Natural killer cell (primary cell): ENCODE measurements at places on chromosomes 5 and 9. TPM values are rescaled to one million over a fixed set of nuclear protein-coding genes. Genes with fewer than 3 reads are reported as not detected.

GRCh38 chr9:32606811-32607210 is 28.7 kb downstream of the TAF1L start:
- H3K4me1 ChIP-seq = no peaks in the 10 kb centered on the region
- no peak for DNase-seq
- H3K36me3 ChIP-seq = no peaks in the 10 kb centered on the region
- no peak overlapping the region for H3K4me3 ChIP-seq
- peaks cover 4% of the 10 kb centered on the region for H3K27me3 ChIP-seq

DNA sequence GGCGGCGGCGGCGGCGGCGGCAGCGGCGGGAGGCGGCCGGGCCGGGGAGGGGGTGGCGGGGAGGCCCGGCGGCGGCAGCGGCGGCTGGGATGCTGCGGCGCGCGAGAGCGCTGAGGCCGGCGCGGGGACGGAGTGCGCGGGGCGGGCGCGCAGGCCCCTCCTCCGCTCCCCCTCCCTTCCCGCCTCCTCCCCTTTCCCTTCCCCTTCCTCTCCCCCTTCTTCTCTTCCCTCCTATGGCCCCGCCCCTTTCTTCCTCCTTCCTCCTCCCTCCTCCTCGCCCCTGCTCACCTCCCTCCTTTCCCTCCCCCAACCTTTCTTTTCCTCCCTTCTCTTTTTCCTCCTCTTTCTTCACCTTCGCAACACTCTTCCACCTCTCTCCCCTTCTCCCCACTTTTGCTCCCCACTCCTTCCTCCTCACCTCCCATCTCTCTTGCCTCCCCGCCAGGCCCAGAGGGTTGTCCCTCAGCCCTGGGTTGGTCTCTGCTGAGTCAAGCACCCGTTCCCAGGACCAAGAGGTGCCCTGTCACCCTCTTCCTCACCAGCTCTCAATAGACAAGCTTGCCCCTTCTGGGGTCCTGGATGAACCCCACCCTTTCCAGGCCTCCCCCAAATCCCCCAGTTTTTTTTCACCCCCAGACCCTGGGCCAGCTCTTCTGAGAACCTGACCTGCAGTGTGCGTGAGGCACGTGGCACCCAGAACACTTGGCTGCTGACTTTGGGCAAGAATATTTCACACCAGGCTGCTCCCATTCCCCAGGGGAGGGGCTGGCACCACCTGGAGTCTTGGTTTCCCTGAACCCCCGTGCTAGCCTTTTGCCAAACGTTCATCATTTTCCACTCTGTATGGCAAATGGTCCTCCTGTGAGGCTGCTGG is at the start of gene SEMA4D:
SEMA4D (minus strand) TSS at position 136 of the 874 bp plus-strand sequence. CDS start 92,657 bp downstream, outside the sequence.
- H3K36me3 ChIP-seq = peaks cover 5% of the 10 kb centered on the region
- H3K27ac ChIP-seq = peak within 1 kb of the TSS; percentile 85
- peak within 1 kb of the TSS; percentile 87 for H3K4me3 ChIP-seq
- H3K4me1 ChIP-seq = peaks cover 90% of the 10 kb centered on the region

- no peak overlapping the region for H3K27ac ChIP-seq
- DNase-seq = no peak
- H3K4me1 ChIP-seq = no peaks in the 10 kb centered on the region
- H3K27me3 ChIP-seq = no peaks in the 10 kb centered on the region
- H3K36me3 ChIP-seq = no peaks in the 10 kb centered on the region
- no peak overlapping the region for H3K4me3 ChIP-seq
Observed at GRCh38 chr9:27088981-27089380, 20.0 kb upstream of the TEK start.

SLC27A6 gene
- not detected for total RNA-seq

PCDHGA8 gene
- 0.28 TPM for total RNA-seq

GRCh38 chr5:91361790-91362189 is 21.3 kb downstream of the ARRDC3 start:
- H3K27ac ChIP-seq = peak overlapping the region; percentile 16
- no peaks in the 10 kb centered on the region for H3K4me1 ChIP-seq
- no peaks in the 10 kb centered on the region for H3K36me3 ChIP-seq
- no peak for DNase-seq

SLCO6A1 gene
- not detected for total RNA-seq

DNA sequence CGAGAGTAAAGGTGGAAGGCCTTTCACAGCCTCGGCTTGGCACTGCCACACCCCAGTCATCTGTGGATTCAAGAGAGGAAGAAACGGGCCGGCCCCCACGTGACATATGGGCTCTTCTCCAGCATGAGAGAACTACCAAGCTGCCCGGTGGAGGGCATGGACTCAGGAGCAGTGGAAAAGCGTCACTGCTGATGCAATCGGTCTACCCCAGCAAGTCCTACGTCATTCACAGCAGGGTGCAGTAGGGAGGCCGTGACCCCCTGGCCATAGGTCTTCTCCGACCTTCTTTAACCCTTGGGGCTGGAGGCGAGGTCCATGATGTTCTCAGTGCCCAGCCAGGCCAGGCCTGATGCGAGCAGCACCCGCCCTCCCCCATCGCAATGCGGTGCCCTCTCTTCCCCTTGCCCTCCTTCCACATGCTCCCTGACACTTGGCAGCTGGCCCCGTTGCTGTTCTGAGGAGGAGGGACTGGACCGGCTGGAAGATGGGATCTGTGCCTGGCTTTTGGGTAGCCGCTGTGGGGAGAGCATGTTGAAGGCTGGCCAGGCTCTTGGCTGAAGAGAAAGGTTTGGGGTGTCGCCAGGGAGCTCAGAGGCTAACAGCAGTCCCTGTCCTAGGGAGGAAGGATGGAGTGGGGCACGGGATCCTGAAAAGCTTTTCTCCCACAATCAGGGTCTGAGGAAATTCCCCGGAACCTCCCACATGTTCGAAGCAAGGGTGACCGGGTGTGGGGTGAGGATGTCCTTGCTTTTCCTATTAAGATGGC is 89.8 kb downstream of the LIFR start:
- H3K4me3 ChIP-seq = no peak overlapping the region
- no peaks in the 10 kb centered on the region for H3K36me3 ChIP-seq
- DNase-seq = no peak

DNA sequence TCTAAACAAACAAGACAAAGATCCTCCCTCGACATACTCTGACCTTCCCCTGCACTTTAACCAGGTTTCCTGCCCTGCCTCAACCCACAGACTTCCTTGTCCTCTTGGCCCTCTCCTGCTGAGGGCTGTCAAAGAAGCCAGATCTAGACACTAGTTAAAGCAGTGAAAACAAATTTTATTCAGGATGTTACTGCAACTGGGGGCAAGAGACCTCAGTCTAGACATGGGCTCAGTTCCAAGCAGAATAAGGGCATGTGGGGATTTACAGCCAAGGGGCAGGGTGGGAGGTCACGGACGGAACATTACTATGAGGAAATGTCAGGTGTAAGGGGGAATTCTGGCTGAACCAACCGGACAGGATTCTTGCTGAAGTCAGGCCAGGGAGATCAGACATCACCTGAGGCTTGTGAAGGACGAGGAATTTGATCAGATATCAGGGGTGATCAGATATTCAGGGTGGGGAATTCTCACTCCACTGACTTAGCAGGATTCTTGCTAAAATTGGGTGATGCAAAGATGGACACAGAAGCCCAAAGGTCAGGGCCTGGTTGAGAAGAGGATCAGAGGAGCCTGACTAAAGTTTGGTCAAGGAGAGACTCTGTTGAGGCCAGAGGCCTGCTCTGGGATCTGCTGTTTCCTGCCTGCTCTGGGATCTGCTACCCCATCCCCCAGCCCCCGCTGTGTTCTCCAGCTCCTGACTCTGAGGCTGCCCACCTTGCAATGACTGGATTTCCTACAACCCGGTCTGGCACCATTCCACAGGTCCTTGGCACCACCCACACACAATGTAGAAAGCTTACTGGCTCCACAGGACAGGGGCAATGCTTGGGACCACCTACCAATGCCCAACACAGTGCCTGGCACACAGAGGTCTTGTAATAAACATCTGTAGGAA is 21.5 kb downstream of the GABBR2 start:
- H3K27ac ChIP-seq = no peak overlapping the region
- DNase-seq = no peak
- no peaks in the 10 kb centered on the region for H3K36me3 ChIP-seq
- no peaks in the 10 kb centered on the region for H3K27me3 ChIP-seq
- no peaks in the 10 kb centered on the region for H3K4me1 ChIP-seq

GRCh38 chr5:131846536-131846935 is 49.7 kb upstream of the FNIP1 start:
- H3K4me3 ChIP-seq = no peak overlapping the region
- H3K27me3 ChIP-seq = peaks cover 3% of the 10 kb centered on the region
- no peak for DNase-seq
- no peaks in the 10 kb centered on the region for H3K36me3 ChIP-seq
- no peak overlapping the region for H3K27ac ChIP-seq

GRCh38 chr5:138065102-138065501 is 18.7 kb upstream of the WNT8A start:
- no peak for DNase-seq
- H3K4me1 ChIP-seq = no peaks in the 10 kb centered on the region
- peaks cover 2% of the 10 kb centered on the region for H3K27me3 ChIP-seq

- H3K36me3 ChIP-seq = peaks cover 3% of the 10 kb centered on the region
- H3K4me1 ChIP-seq = no peaks in the 10 kb centered on the region
- H3K4me3 ChIP-seq = no peak overlapping the region
- no peaks in the 10 kb centered on the region for H3K27me3 ChIP-seq
- no peak overlapping the region for H3K27ac ChIP-seq
- no peak for DNase-seq
Observed at GRCh38 chr5:139014726-139015125, 139.6 kb upstream of the LRRTM2 start.

- no peaks in the 10 kb centered on the region for H3K36me3 ChIP-seq
- no peak overlapping the region for H3K27ac ChIP-seq
- DNase-seq = no peak
- no peaks in the 10 kb centered on the region for H3K27me3 ChIP-seq
Observed at GRCh38 chr5:53568401-53568800, 8.0 kb downstream of the NDUFS4 start.

- no peaks in the 10 kb centered on the region for H3K27me3 ChIP-seq
- no peak for DNase-seq
- no peak overlapping the region for H3K27ac ChIP-seq
- H3K36me3 ChIP-seq = no peaks in the 10 kb centered on the region
- no peaks in the 10 kb centered on the region for H3K4me1 ChIP-seq
Observed at GRCh38 chr9:130276955-130277354, 11.4 kb downstream of the HMCN2 start.

DNA sequence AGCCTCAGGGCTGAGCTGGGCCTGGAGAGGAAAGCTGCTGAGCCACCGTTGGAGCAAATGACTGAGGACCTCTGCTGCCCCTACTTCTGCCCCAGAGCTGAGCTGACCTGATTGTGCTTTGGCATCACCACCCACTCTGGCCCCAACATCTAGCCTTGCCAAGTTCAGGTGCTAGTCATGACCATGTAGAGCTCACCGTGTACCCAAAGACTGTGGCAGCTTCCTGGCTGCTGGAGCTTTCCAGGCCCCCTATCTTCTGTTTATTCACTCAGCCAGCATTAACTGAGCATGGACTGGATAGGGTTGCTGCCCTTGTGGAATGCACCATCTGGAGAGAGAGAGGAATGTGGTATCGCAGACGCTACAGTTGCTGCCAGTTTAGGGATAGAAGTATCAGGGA is 49.1 kb downstream of the JADE2 start:
- no peaks in the 10 kb centered on the region for H3K27me3 ChIP-seq
- H3K4me3 ChIP-seq = no peak overlapping the region
- H3K4me1 ChIP-seq = peaks cover 7% of the 10 kb centered on the region
- DNase-seq = no peak
- peaks cover 78% of the 10 kb centered on the region for H3K36me3 ChIP-seq

DNA sequence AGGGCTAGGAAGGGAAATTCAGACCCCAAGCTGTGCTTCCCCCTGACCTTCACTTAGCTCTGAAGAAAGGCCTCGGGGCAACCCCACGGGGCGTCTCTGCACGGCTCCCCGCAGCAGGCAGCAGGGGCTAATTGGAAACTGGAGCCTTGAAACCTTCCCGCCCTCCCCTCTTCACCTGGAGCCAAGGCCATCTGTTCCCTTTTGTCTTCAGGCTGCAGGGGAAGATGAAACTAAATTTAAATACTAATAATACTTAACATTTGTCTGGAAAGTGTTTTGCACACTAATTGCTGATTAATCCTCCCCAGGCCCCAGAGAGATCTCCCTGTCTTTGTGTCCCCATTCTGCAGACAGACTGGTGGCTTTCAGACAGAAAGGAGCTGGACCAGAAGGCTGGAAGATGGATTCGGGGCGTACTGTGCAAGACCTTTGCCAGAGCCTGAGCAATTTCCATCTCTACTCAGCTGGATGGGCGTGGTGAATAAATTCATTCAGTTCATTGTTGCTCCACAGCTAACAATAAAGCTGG is 34.1 kb upstream of the CPLX2 start:
- H3K4me1 ChIP-seq = no peaks in the 10 kb centered on the region
- H3K36me3 ChIP-seq = no peaks in the 10 kb centered on the region
- no peaks in the 10 kb centered on the region for H3K27me3 ChIP-seq
- no peak overlapping the region for H3K4me3 ChIP-seq
- DNase-seq = no peak

DNA sequence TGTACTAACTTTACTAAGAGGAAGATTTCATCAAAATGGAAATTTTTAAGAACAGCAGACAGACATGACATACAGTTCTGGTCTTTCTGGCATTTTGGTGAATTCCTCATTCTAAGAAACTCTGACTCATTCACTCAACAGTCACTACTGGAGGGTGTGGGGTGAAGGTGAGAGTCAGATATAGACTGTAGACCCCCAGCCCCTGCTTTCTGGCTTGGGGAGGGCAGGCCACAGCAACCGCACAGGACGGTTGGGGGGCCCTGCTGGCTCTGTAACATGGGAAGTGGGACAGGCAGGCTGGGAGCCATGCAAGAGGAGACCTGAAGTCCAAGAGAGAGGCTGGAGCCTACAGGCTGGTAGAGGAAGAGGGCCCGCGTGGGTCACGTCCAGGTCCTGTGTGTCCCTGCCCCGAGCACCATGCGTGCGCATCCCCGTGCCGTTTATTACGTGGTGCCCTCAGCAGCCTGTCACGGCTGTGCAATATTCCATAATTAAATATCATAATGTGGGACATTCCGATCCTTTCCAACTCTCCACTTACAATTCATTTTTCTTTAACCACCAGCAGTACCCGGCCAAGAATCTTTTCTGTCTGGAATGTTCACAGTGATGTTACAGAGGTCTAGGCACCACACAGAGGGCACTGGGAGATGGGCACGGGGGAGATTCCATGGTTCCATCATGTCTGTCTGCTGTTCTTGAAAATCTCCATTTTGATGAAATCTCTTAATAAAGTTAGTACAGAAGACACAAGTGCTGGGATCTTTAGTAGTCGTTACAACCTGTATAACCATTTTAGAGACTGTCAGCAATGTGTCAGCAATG is 75.5 kb downstream of the SEMA4D start:
- no peak overlapping the region for H3K4me3 ChIP-seq
- no peak for DNase-seq
- peaks cover 95% of the 10 kb centered on the region for H3K4me1 ChIP-seq

- H3K27ac ChIP-seq = no peak overlapping the region
- no peaks in the 10 kb centered on the region for H3K27me3 ChIP-seq
- no peaks in the 10 kb centered on the region for H3K36me3 ChIP-seq
- DNase-seq = no peak
- H3K4me3 ChIP-seq = no peak overlapping the region
Observed at GRCh38 chr9:1978941-1979340, 36.2 kb upstream of the SMARCA2 start.

- no peaks in the 10 kb centered on the region for H3K27me3 ChIP-seq
- no peaks in the 10 kb centered on the region for H3K4me1 ChIP-seq
- no peak for DNase-seq
- no peak overlapping the region for H3K4me3 ChIP-seq
- H3K36me3 ChIP-seq = peaks cover 55% of the 10 kb centered on the region
- H3K27ac ChIP-seq = peak overlapping the region; percentile 20
Observed at GRCh38 chr5:75690669-75691068, 26.6 kb downstream of the POC5 start.

EIF4E1B gene
- not detected for total RNA-seq

- DNase-seq = no peak
- H3K36me3 ChIP-seq = no peaks in the 10 kb centered on the region
- H3K4me1 ChIP-seq = no peaks in the 10 kb centered on the region
- no peak overlapping the region for H3K4me3 ChIP-seq
- H3K27me3 ChIP-seq = no peaks in the 10 kb centered on the region
- H3K27ac ChIP-seq = no peak overlapping the region
Observed at GRCh38 chr9:3868466-3868865, 342.7 kb upstream of the RFX3 start.
